ENCODE measurements at places on chromosomes 16 and 17.

GRCh38 chr17:12290207-12290606 is 269.5 kb downstream of the MAP2K4 start:
- DNase-seq = no peak

DNA sequence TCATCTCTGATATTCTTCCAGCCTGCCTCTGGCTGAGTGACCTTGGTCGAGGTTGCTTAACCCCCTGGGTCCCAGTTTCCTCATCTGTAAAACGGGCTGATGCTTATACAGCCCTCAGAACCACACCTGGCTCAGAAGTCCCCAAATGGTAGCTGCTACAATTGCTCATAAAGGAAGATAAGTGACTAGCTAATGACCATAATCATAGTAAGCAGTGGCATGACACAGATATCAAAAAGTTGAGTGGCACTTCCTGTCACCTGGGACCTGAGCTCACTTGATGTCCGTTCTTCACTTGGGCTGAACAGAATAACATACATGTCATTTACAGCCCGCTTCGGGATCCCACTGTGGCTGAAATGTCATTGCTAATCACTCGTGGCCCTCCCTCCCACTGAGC is 1.8 kb downstream of the MGRN1 start:
- no peak for DNase-seq

GRCh38 chr17:70324031-70324430 is 154.7 kb downstream of the KCNJ2 start:
- DNase-seq = no peak

- no peak for DNase-seq
These were observed 60.0 kb downstream of the CLEC16A start for GRCh38 chr16:11004351-11004750.

- DNase-seq = no peak
These were observed at the start of gene UNKL for GRCh38 chr16:1414532-1415260. TSS of gene UNKL (minus strand) at chr16:1414704. CDS start at chr16:1414691, 13 bp downstream.

DNA sequence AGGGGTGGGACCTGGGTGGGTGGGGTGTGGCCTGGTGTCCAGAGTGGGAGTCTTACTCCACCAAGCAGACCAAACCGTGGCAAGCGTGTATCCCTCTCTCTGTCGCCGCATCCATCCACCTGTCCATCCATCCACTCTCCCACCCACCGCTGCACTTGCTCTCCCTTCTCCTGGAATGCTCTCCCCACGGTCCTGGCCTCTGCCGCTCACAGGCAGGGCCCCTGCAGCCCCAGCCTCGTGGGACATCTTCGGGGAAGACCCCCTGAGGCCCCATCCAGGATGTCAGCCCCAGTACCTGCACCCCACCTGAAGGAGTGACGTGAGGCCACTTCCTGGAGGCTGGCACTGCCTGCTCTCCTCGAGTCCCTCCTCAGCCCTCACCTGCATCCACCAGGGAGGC is 189.5 kb upstream of the GSE1 start:
- DNase-seq = no peak

- no peak for DNase-seq
These were observed 3.9 kb upstream of the KCNG4 start for GRCh38 chr16:84243732-84244131.

DNA sequence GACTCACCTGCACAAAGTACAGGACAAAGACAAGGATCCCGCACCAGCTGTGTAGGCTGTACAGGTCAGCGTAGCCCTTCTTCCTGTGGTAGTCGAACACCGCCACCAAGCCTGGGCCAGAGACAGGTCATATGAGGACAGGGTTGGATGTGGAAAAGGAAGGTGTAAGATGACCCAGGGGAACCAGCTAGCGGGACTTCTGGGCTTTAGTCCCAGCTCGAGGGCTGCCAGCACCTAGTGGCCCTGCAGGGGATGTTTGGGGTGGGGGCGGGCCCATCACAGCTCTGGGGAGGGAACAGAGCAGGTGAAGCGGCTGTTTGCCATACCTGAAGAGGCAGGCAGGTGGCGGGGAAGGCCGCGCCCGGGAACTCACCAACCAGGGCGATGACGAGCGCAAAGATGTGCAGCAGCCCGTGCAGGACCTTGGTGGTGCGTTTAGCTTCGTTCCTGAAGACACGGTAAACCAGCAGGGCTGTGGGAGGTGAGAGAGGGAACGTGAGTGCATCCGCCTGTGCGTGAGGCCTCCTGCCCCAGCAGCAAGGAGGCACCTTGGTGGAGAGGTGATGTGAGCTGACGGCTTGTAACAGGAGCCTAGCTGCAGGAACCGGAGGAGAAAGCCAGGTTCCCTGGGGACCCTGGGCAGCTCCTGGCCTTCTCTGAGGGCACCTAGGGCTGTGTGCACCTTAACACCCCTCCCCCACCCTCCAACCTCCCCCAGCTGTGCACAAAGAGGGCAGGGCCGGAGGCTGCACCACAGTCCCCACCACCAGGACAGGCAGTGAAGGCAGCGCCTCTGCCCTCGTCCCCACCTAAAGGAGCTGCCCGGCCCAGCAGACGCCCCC is 10.2 kb downstream of the CYB561 start:
- no peak for DNase-seq

DNA sequence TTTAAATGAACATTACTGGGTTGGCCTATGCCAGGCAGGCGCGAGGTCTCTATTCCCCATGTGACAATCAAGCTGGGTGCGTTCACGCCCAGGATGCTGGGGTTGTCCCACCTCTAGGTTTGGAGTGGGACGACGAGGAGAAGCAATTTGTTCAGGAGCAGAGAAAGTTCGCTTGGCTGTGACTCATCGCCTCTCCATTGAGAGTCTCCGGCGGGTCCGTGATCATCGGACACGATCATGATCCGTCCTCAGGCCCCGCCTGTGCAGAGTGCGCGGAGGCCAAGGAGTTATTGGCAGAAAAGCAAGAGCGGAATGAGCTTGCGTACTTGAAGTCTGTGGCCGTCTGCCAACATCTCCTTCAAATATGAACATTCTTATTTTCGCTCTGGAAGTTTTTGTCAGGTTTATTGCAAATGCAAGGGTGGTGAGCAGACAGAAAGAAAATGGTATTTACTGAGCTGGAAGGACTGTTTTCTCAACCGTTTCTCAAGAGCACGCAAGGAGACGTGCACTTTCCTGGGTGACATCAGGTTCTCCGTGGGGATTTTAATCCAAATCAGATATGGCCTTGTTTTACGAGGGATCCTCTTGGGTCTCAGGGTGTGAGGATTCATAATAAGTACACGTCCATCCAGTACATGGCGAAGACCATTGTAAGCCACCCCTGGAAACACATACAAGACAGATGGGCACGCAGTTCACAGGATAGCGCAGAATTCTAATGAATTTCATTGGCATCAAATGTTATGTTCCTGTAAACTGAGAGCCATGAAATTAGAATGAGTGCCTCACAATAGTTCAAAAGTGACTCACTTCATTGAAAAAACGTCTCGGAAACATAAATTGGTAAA is 70.1 kb upstream of the CREBBP start:
- no peak for DNase-seq

GRCh38 chr16:12356632-12357340 is 380.3 kb downstream of the SNX29 start:
- no peak for DNase-seq

- no peak for DNase-seq
These were observed 6.9 kb downstream of the CDH16 start for GRCh38 chr16:66911801-66912200.

DNA sequence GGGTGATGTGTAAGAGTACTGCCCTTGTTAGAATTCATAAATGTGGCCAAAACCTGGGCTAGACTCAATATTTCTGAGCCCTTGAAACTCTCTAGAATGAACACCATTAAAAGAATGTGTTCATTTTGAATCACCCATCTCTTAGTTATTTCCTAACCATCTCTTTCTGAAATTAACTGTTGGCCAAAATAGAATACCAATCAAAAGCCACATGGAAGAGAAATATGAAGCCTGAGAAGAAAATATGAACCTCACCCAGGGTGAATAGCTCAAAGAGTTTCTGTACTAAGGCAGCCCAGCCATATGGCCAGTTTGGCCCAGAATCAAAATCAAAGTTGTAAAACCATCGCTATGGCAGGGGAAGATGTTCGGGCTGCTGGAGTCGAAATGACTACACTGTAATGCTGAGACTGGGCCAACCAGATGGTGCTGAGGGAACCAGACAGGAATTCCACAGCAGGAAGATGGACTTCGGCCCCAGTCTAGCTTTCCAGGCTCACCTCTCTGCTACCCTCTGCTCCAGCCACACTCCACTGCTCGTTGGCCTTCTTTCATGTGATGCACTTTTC is 154.3 kb upstream of the ZFHX3 start:
- DNase-seq = no peak

DNA sequence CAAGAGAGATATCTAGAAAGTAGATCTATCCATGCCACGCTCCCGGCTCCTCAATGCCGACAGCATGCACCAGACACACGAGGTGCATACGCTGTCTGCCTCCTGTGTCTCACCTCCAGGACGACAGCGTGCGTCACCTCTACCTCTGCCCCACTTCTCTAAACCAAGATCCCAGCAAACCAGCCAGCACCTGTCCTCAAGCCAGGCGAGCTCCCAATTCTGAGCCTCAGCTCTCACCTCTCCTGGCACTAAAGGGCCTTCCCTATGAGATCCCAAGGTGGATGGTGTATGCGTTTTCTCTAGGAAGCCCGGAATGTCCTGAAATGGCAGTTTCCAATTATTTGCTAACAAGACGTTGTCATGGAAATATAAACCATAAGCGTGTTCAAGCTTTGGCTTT is 36.2 kb upstream of the RCVRN start:
- no peak for DNase-seq

GRCh38 chr17:43550754-43551153 is 4.6 kb upstream of the ETV4 start:
- no peak for DNase-seq

DNA sequence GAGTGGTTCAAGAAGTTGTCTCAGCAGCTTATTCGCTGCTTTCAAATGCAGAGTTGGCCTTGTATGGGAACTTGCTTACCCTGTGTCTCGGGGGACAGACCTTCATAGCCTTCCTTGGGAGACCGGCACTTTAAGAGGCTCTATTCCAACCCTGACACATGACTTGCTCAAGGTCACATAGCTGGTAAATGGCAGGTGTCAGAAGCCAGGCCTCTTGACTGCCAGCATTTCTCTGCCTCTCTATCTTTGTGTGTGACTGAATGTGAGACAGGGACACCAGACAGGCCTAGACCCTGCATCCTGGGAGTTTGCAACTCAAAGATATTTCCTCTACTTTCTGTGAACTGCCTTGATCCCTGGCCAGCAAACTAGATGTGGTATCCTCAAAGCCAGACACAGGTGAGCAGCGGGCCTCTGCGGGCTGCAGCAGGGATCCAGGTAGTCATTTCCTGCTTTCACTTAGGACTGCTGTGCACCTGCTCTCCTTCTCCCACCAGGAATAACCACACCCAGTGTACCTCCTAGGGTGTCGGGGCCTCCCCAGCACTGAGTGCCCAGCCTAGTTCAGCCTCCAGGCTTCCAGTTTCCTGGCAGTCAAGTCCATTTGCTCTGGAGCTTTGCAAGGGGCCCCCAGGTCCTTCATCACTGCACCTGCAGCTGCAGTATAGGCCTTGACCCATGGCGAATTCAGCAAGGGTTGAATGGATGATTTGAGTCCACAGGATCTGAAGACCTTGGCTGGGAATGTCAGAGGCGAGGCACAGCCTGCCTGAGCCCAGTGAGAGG is 116.6 kb upstream of the TNRC6C start:
- no peak for DNase-seq

- DNase-seq = no peak
These were observed 36.4 kb downstream of the GPT2 start for GRCh38 chr16:46920402-46921068.

DNA sequence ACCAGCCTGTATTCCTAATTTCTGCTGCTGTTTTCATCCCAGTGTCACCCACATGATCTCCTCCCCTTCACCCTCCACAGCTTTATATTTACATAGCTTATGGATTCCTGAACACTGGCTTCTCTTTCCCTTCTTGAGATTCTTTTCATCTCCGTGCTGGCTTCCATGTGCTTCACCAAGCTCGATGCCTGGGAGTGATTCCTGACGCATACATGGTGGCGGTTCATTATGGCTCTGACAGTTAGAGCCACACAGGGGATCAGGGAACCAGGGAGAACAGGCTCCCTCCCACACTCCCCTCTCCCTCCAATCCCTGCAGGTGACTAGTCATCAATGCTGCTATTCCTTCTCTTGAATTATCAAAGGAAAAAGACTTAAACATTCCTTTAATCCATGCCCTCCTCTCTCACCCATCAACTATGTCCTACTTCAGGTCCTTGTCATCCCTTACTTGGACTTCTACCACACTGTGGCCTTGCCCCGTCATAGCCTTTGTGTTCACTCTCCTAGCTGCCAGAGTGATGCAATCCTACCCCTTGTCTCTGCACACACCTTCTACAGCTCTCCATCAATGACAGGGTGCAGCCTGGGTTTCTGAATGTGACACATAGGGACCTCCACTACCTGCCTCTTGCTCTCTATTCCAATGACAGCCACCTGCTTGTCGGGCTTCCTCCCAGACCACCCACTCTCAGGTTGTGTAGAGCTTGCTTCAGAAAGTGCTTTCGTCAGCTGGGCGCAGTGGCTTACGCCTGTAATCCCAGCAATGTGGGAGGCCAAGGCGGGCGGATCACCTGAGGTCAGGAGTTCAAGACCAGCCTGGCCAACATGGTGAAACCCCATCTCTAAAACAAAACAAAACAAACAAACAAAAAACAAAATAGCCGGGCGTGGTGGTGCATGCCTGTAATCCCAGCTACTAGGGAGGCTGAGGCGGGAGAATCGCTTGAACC is 43.6 kb downstream of the MYH13 start:
- no peak for DNase-seq

All from NT2/D1 (cell line).